ENCODE measurements at places on chromosomes 5 and 9. TPM values are rescaled to one million over a fixed set of nuclear protein-coding genes. Genes with fewer than 3 reads are reported as not detected.

Gene GDA
- total RNA-seq, result 0.49 TPM

- no peaks in the 10 kb centered on the region for H3K27me3 ChIP-seq
- no peak for DNase-seq
- H3K4me3 ChIP-seq, result no peak overlapping the region
- no peaks in the 10 kb centered on the region for H3K4me1 ChIP-seq
These were observed 159.5 kb upstream of the CDH10 start for GRCh38 chr5:24804221-24804681.

Gene SHC3
- 0.53 TPM for total RNA-seq

Gene STING1
- total RNA-seq, result 19.3 TPM

Gene AK8
- total RNA-seq, result 0.58 TPM

Gene TMEM171
- total RNA-seq, result 0.71 TPM

Gene IFNA2
- 0.09 TPM for total RNA-seq

Gene MLANA
- not detected for total RNA-seq

Gene BTNL3
- total RNA-seq, result not detected

Gene PCDHA6
- total RNA-seq, result 0.09 TPM
